ENCODE measurements at places on chromosomes 3 and 15.

DNA sequence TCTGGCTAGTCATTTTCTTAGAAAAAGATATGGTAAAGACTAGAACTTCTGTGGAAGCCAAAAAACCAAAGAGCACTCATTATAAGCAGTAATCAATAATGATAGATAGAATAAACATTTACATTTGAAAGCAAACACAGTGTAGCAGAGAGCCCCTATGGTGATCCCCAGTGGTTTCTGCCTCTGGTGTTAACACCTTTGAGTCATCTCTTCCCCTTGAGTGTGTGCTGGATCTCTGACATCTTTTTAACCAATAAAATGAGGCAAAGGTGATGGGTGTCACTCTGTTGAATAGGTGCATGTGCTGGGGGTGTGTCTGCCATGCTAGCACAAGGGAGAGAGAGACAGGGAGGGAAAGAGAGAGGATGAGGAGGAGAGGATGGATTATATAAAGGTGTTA is 121.6 kb downstream of the TFG start:
- no peak for DNase-seq

GRCh38 chr3:45226206-45226915 is at the start of gene TMEM158:
Gene TMEM158 (minus strand): TSS chr3:45226287. CDS start chr3:45226027, 260 bp downstream.
- peak; percentile 81 for DNase-seq

- no peak for DNase-seq
Measured at GRCh38 chr3:73602170-73602569, 22.6 kb downstream of the PDZRN3 start.

DNA sequence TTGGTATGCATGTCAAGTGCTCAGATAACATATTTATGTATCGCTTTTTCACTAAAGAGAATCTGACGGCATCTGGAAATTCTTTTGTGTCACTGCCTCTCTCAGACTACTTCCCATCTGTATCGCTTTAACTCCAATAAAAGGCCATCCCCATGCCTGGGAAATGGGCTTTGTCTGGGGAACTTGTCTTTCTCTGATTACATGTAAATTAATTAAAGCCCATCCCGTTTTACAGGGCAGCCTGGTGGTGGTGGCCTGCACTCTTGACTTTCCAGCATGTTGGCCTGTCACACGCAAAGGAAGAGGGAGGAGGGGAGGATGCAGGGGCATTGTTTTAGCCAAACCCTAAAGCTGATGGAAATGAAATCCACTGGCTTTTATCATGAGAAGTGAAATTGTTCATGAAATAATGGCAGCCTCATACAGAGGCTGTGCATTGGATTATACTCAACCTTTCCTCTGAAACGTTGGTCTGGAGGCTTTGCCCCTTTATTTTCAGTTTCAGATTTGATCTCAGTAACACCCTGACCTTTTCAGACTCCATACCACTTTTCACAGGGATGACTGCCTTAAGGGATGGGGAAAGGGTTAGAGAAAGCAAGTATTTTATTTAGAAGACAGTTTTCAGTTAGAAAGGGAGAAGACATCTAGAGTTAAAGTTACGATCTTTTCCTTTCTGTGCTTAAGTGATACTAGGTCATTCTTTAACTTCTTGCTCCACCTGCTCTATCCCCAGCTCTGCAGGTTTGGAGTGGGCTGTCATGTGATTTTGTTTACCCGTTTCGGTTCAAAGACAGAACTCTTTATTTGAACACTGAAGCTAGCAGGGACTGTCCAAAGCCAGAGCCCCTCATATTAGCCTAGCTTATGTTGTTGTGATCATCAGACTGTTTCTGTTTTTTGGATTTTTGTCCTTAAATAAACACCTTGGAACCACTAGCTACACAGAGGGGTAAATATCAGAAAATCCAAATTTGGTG is 94.6 kb upstream of the CTDSPL start:
- peak; percentile 28 for DNase-seq

DNA sequence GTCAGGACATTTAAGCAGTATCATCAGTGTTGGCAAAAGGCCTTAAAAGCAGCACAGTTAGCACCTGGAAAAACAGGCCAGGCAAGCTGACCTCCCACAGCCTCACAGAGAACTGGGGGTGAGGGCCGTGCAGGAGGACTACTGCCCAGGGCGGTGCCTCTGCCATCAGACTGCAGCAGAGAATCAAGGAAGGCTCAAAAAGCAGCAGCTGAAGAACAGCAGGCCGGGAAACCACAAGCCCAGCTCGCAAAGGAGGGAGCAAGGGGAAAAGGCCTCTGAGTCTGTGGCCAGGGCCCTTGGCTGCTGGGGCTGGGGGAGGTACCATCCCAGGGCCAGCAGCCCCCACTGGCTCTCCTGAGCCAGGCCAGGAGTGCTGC is 84.2 kb downstream of the SEC22A start:
- no peak for DNase-seq
